ENCODE measurements at places on chromosomes 13 and 19. TPM values are rescaled to one million over a fixed set of nuclear protein-coding genes. Genes with fewer than 3 reads are reported as not detected.

DNA sequence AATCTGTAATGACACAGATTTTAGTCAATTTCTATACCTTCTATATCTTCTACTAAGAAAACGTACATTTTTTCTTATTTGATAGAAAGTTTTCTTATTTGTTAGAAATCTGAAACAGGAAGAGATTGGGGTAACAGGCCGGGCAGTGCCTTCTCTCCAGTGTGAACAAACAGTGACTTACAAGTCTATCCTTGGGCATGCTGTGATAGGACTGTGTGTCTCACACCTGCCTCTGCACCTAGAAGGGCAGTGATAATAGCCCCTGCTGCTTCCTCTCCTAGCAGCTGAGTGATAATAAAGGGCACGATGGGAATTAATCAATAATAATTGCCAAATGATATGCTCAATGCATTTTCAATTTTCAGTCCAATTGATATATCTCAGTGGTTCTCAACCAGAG lies 1.4 kb downstream of the TMEM272 start:
- DNase-seq = no peak
- H3K27me3 ChIP-seq = peaks cover 1% of the 10 kb centered on the region
- peaks cover 6% of the 10 kb centered on the region for H3K4me1 ChIP-seq
- H3K36me3 ChIP-seq = no peaks in the 10 kb centered on the region
- H3K4me3 ChIP-seq = no peak overlapping the region

The CAPN12 gene
- 6.1 TPM for total RNA-seq

DNA sequence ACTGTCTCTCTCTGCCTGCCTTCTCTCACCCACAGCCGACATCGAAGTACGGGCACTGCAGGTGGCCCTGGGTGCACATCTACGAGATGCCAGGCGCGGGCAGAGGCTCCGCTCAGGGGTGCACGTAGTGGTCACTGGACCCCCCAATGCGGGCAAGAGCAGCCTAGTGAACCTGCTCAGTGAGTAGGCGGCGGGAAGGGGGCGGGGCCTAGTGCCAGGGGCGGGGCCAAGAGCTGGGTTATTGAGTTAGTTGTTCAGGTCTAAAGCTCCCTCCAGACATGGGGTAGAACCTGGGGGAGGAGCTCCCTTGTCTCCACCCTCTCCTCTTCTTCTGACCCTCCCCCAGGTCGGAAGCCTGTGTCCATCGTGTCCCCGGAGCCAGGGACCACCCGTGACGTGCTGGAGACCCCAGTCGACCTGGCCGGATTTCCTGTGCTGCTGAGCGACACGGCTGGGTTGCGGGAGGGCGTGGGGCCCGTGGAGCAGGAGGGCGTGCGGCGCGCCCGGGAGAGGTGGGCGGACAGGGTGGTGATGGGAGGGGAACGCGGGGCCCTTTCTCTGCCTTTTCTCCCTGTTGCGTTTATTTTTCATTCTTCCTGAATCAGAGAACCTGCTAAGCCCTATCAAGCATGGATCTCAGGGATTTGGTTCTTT lies 1.9 kb downstream of the GTPBP3 start:
- peaks cover 16% of the 10 kb centered on the region for H3K4me1 ChIP-seq
- no peak overlapping the region for H3K27ac ChIP-seq
- H3K36me3 ChIP-seq = no peaks in the 10 kb centered on the region
- DNase-seq = no peak

DNA sequence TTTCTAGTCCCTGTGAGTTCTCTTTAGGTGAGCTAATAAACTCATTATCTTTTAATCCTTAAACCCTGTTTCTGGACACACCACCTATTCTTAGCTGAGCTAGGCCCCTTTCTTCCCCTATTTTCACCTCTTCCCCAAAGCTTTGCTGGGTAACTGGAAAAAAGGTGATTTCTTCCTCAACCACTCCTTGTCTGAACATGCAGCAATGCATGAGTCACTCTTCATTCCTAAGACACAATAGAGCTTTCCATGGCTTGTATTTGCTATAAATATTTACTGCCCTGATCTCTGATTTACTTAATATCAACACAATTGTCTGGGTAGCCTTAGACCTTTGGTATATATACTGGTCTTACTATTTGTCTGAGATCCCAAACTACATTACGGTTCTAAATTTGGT lies 370.9 kb downstream of the KLF5 start:
- H3K4me1 ChIP-seq = peaks cover 21% of the 10 kb centered on the region
- no peak for DNase-seq
- H3K36me3 ChIP-seq = no peaks in the 10 kb centered on the region
- H3K4me3 ChIP-seq = no peak overlapping the region
- H3K27me3 ChIP-seq = no peaks in the 10 kb centered on the region

DNA sequence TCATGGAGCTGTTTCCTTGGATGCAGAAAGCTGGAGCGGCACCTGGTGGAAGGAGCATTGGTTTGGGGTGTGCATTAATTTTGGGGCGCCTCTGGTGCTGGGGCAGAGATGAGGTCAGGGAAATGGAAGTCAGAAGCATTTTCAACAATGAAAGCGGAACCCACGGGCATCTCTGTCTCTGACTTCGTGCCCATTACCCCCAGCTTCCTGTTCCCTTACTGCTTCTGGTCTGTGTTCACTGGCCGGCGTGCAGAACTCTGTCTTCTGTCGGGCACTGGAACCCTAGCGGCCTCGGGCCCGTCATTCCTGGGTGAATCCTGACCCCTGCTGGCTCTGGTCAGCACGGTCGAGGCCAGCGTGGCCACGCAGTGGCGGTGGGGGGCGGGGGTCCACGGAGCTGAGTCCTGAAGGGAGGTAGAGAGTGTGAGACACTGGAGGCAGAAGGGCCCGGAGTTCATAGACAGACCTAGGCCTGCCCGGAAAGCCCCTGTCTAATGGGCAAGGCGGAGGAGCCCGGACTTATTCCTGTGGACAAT lies 7.9 kb upstream of the LINGO3 start:
- no peak overlapping the region for H3K4me3 ChIP-seq
- no peaks in the 10 kb centered on the region for H3K4me1 ChIP-seq
- H3K27me3 ChIP-seq = peaks cover 21% of the 10 kb centered on the region
- H3K27ac ChIP-seq = no peak overlapping the region

The ZNF699 gene
- 10.1 TPM for total RNA-seq

DNA sequence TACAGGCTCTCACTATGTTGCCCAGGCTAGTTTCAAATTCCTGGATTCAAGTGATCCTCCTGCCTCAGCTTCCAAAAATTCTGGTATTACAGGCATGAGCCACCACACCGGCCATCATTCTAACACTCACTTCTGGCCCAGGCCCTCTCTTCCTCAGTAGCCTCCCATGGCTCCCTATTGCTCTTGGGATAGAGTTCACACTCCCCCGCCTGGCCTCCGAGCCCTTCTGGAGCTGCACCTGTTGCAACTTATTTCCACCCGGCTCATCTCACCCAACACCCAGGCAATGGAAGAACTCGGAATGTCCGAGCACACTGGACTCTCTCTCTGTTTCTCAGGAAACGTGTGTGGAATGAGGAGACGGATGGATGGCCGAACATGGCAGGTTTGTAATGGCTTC lies 9.0 kb upstream of the SBK3 start:
- H3K4me3 ChIP-seq = no peak overlapping the region
- DNase-seq = no peak
- H3K27me3 ChIP-seq = peaks cover 10% of the 10 kb centered on the region

DNA sequence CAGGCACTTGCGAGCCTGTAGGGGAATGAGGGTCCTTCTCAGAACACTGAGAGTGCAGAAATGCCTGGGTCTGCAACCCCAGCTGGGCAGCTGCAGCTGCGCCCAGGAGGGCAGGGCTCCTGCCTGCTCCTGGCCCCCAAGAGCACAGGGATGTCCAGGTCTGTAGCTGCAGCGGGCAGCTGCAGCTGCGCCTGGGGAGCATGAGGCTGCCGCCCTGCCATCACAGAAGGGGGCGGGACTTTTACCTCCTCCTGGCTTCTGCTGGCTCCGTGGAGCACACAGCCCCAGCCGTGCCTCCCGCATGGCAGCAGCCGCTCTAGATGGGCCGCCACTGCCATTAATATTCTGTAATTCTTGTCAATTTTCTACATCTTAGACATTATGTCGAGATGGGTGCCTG lies 17.8 kb downstream of the CPB2 start:
- no peaks in the 10 kb centered on the region for H3K36me3 ChIP-seq
- no peak overlapping the region for H3K27ac ChIP-seq
- no peak for DNase-seq
- no peaks in the 10 kb centered on the region for H3K4me1 ChIP-seq
- H3K4me3 ChIP-seq = no peak overlapping the region

The IER2 gene
- 284 TPM for total RNA-seq

DNA sequence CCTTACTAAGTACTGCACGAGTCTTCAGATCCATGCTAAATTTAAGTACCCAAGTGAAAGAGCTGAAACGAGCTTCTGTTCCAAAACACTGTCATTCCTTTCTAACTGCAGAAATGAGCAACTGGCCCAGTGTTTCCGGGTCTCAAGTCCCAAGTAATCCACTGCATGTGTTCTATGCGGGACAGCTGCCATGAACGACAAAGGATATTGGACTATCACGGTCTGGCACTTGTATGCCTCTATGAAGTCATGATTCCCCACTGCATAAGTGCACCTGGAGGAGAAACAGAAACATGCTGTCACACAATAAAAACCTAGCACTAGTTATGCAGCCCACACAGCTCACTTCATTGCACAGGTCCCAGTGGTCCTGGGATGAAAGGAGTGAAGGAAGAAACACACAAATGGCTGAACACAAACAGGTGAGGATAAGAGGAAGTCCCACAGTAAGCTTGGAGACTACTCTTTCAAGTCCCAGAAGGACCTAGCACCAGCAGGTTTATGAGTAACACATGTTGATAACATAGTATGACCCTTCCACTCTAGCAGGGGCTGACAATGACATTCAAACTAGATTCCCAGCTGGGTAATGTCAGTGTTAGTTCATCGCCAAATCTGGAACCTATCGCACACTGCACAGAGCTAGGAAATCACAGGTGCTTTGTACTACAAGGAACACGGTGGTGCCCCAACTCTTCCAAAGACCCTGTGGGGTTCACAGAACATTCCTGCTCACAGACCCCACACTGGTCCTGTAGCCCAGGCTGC lies 11.3 kb downstream of the PCID2 start:
- no peak overlapping the region for H3K4me3 ChIP-seq
- no peak overlapping the region for H3K27ac ChIP-seq
- H3K36me3 ChIP-seq = peaks cover 23% of the 10 kb centered on the region
- H3K4me1 ChIP-seq = no peaks in the 10 kb centered on the region
- H3K27me3 ChIP-seq = no peaks in the 10 kb centered on the region
- no peak for DNase-seq

- peaks cover 1% of the 10 kb centered on the region for H3K27me3 ChIP-seq
- H3K27ac ChIP-seq = no peak overlapping the region
- no peak overlapping the region for H3K4me3 ChIP-seq
- H3K36me3 ChIP-seq = no peaks in the 10 kb centered on the region
- H3K4me1 ChIP-seq = peaks cover 13% of the 10 kb centered on the region
- no peak for DNase-seq
These were observed 11.1 kb upstream of the SHISA2 start for GRCh38 chr13:26062853-26063444.

DNA sequence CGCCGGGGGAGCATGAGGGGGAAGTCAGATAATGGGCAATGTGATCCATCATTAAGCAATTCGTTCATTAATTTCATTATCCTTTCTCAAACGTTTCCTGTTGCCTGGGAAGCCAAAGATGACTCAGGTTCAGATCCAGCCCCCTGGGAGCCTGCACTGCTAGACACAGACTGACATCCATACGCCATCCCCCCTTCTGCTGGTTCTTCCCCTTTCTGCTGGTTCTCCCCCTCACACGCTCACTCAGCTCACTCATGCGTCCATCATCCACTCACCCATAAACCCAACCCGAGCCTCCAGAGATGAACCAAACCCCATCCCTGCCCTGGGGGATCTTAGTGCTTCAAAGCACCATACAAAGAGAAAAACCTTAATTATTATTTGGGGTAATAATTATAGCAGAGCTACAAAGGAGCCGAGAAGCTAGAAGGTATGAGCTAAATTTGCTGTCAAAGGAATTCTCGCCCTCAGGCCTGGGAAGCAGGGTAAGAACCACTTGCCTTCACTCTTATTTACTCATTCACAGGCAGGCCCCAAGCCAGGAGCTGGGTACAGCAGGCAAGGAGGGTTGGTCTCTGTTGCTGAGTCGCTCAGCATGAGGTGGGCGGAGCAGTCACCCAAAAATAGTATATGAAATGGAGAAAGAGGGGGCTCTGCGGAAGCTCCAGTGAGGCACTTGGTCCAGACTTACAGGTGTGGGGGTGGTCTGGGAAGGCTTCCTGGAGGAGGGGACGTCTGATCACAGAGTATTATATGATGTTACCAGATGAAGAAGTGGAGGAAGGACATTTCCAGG lies 7.0 kb upstream of the ZNF444 start:
- H3K27me3 ChIP-seq = no peaks in the 10 kb centered on the region
- peaks cover 22% of the 10 kb centered on the region for H3K4me1 ChIP-seq
- H3K4me3 ChIP-seq = peak overlapping the region; percentile 18
- H3K27ac ChIP-seq = peak overlapping the region; percentile 80
- no peaks in the 10 kb centered on the region for H3K36me3 ChIP-seq

DNA sequence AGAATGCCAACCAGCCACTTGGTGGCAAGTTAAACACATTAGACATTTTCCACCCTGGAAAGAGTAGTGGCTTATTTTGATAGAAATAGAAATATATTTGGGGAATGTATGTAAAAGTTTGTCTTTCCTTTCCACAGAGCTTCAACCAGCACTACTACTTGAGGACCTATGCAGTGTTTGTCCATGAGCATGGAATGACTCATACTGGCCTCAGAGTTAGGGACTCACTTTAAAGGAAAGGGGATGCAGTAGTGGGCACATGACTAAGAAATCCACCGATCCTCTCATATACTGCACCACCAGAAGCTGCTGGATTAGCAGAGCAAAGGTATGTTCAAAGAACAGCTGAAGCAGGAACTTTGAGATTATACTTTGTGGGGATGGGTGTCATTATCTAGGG lies 62.6 kb downstream of the LACC1 start:
- no peak for DNase-seq
- H3K36me3 ChIP-seq = no peaks in the 10 kb centered on the region
- peaks cover 18% of the 10 kb centered on the region for H3K4me1 ChIP-seq
- no peaks in the 10 kb centered on the region for H3K27me3 ChIP-seq
- H3K4me3 ChIP-seq = no peak overlapping the region

DNA sequence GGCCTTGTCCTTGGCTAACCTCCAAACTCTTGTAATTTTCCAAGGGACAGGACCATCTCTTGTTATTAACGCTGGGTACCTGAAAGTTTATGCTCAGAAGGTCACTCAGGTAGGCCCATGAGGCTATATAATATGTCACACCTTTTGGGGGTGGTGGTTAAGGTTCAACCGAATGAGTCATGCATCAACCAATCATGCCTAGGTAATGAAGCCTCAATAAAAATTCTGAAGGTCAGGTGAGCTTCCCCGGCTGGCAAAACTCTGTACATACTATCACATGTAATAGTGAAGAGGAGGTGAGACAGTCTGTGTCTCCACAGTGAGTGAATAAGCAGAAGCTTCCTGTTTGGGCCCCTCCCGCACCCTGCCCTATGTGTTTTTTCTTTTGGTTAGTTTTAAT lies 424.9 kb downstream of the PCDH17 start:
- no peaks in the 10 kb centered on the region for H3K36me3 ChIP-seq
- no peak overlapping the region for H3K27ac ChIP-seq
- H3K4me3 ChIP-seq = no peak overlapping the region
- H3K27me3 ChIP-seq = no peaks in the 10 kb centered on the region

The TUBB4A gene
- total RNA-seq = 13.0 TPM

The NRTN gene
- 2.8 TPM for total RNA-seq

The ZNF724 gene
- total RNA-seq = 11.7 TPM

Data from mesothelial cell of epicardium (in vitro differentiated cells).